Spinal cord (tissue), 10 donors: ENCODE measurements at places on chromosomes 11 and 22.

GRCh38 chr11:18669711-18670110 lies 28.9 kb upstream of the TMEM86A start:
- no peak overlapping the region for H3K27ac ChIP-seq
- no peak for DNase-seq
- H3K4me3 ChIP-seq = no peak overlapping the region
- H3K4me1 ChIP-seq = no peaks in the 10 kb centered on the region
- no peaks in the 10 kb centered on the region for H3K36me3 ChIP-seq

DNA sequence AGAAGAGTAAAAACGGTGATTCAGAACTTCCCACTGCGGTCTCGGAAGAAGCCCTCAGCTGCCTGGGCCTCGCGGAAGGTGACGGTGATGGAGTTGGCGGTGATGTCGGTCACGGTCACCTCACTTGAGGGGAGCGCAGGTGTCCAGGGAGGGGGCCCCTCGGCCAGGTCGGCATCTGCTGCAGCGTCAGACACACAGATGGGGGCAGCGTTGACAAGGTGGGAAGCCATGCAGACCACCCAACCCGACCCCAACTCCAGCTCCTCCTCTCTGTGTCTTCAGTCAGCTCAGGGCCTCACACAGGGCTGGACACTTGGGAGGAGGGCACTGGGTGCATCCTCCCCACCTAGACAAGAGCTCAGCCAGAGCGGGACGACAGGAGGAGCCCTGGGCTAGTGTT lies 18.6 kb downstream of the CBX7 start:
- H3K4me1 ChIP-seq = peaks cover 33% of the 10 kb centered on the region
- peaks cover 35% of the 10 kb centered on the region for H3K36me3 ChIP-seq
- no peaks in the 10 kb centered on the region for H3K27me3 ChIP-seq
- no peak overlapping the region for H3K27ac ChIP-seq
- H3K4me3 ChIP-seq = no peak overlapping the region
- DNase-seq = no peak

DNA sequence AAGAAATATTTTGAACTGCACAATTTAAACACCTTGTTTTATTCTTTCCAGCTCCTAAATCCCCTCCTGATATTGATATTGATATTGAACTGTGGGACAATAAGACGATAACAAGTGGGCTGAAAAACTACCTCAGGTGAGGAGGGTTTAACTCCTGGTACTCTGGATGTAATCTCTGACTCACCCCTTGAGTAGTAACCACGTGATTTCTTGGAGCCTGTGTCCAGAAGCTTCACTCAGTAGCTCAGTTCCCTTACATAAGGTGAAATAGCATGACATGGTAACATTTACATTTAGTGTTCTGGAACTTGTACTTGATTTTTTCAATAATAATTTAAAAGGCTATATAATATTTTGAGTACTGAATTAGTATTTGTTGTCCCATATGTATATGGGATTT lies 168.0 kb downstream of the PGR start:
- no peaks in the 10 kb centered on the region for H3K4me1 ChIP-seq
- H3K27me3 ChIP-seq = no peaks in the 10 kb centered on the region
- H3K36me3 ChIP-seq = no peaks in the 10 kb centered on the region
- no peak for DNase-seq

DNA sequence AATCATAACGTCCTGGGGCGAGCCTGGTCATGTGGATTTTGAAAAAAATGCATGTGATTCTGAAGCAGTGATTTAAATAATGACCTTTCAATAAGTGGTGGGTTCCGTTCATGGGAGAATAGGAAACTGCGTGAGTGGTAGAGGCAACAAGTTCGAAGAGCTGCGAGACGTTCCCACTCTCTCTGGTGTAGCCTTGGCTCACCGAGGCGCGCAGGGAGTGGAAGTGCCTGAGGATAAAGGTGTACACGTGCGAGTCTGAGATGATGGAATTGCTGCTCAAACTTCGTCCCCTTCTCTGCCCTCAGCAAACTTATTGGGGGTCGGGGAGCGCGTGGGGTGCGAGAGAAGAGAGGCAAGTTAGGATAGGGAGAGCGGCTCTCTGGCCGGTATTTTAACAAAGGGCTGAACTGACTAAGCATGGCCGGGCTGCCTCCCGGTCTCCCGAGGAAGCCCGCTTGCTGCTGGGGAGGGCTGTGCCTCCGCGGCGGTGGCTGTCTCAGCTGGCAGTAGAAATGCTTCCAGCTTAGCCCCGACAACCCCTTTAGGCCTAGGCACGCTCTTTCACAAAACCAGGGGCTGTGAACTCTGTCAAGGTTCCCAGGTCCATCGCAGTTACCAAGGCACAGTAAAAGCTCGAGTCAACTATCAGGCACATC lies 875 bp upstream of the STT3A start:
- peaks cover 17% of the 10 kb centered on the region for H3K4me1 ChIP-seq
- no peaks in the 10 kb centered on the region for H3K36me3 ChIP-seq
- no peak for DNase-seq

DNA sequence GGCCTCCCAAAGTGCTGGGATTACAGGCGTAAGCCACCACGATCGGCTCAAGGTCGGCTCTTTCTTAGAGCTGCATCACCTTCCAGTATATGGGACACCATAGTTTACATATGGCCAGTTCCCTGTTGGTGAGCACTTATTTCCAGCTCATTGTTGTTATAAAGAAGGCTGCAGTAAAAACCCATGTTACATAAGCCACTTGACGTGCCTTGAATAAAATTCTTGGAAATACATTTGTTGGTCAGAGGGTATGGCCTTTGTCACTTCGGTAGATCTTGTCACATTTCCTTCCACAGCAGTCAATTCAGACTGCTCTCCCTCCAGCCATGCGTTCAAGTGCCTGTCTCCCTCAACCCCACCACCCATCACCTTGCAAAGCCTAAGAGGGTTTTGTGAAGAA lies 92.9 kb downstream of the PRR5L start:
- no peaks in the 10 kb centered on the region for H3K27me3 ChIP-seq
- H3K27ac ChIP-seq = no peak overlapping the region
- H3K4me3 ChIP-seq = no peak overlapping the region
- peaks cover 8% of the 10 kb centered on the region for H3K4me1 ChIP-seq
- no peaks in the 10 kb centered on the region for H3K36me3 ChIP-seq

DNA sequence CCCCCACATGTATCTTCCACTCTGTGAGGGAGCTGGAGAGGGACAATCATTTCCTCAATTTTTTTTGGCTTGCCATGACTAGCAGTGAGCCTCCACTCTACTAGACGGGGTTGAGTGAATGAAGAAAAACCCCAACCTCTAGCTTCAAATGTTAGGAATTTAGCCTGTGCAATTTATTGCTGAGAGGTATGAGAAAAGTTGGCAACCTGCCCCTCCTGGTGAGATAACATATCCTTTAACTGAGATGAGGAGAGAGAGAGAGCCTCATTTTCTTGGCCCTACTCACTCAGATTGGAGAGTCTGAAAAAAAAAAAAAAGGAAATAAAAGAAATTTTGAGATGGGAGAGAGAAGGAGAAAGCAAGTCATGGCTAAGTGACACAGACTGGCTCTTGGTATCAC lies 218.2 kb upstream of the CARD18 start:
- H3K4me3 ChIP-seq = no peak overlapping the region
- DNase-seq = peak; percentile 15
- H3K4me1 ChIP-seq = no peaks in the 10 kb centered on the region
- no peaks in the 10 kb centered on the region for H3K36me3 ChIP-seq

DNA sequence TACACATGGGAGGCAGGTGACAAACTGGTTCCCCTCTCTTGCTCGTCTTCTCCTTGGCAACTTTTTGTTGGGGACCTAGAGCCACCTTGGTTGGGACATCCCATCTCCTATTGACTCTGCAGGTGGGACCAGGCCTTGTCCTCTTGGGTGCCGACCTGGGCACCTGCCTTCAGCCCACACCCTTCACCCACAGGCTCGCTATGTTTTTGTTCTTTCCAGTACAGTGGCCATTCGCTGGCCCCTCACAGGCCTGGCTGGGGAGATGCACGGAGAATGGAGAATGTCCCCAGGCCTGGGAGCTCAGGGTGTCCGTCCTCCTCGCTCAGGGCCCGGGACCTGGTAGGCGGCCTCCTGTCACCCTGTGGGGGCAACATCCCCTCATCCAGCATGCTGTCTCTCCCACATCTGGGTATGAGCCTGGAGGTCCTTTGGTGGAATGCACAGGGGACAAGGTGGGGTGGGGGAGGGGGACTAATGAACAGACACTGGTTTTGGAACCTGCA lies 14.9 kb upstream of the OMP start:
- H3K27me3 ChIP-seq = no peaks in the 10 kb centered on the region
- H3K27ac ChIP-seq = no peak overlapping the region
- peaks cover 61% of the 10 kb centered on the region for H3K36me3 ChIP-seq
- H3K4me1 ChIP-seq = peaks cover 75% of the 10 kb centered on the region
- H3K4me3 ChIP-seq = no peak overlapping the region

- no peak overlapping the region for H3K4me3 ChIP-seq
- no peaks in the 10 kb centered on the region for H3K27me3 ChIP-seq
- peaks cover 7% of the 10 kb centered on the region for H3K4me1 ChIP-seq
These were observed 46.9 kb upstream of the SESN3 start for GRCh38 chr11:95277868-95278267.

DNA sequence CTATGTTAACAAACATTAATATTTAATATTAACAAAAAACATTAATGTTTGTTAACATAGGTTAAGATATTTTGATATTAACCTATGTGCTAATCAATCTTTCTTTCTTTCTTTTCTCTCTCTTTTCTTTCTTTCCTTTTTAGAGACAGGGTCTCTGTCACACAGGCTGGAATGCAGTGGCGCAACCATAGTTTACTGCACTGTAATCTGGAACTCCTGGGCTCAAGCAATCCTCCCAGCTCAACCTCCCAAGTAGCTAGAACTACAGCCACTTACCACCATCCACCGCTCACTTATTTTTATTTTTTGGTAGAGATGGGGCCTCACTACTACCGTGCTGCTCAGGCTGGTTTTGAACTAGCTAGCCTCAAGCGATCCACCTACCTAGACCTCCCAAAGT lies 13.2 kb downstream of the SIK3 start:
- H3K36me3 ChIP-seq = no peaks in the 10 kb centered on the region
- H3K4me3 ChIP-seq = no peak overlapping the region
- H3K27me3 ChIP-seq = no peaks in the 10 kb centered on the region
- H3K4me1 ChIP-seq = peaks cover 5% of the 10 kb centered on the region
- no peak overlapping the region for H3K27ac ChIP-seq

DNA sequence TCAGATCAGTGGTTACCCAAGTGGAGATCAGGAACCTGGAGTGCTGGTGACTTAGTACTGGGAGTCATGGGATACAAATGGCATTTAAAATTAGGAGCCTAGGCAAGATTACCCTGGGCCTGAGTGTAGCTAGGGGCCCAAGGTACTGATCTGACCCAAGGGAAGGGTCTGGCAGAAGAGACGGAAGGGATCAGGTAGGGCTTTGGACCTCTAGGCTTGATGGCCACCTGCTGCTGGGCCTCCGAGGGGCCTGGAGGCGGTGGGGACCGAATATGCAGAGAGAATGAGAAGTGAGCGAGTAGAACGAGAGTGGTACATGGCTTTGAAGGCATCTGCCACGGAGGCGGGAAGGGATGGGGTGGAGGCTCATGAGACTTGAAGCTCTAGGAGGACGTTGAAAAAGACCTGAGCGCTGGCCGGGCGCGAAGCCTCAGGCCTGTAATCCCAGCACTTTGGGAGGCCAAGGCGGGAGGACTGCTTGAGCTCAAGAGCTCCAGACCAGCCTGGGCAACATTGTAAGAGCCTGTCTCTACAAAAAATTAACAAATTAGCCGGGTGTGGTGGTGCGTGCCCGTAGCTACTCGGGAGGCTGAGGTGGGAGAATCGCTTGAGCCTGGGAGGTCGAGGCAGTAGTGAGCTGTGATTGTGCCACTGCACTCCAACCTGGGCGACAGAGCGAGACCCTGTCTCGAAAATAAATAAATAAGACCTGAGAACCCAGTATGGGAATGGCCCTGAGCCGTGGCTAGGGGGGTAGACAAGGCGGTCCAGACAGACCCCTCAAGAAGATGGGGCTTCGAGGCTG lies 563 bp upstream of the PPIL2 start:
- no peaks in the 10 kb centered on the region for H3K27me3 ChIP-seq
- peaks cover 17% of the 10 kb centered on the region for H3K4me1 ChIP-seq
- H3K4me3 ChIP-seq = peak overlapping the region; percentile 90
- DNase-seq = no peak
- peaks cover 10% of the 10 kb centered on the region for H3K36me3 ChIP-seq

DNA sequence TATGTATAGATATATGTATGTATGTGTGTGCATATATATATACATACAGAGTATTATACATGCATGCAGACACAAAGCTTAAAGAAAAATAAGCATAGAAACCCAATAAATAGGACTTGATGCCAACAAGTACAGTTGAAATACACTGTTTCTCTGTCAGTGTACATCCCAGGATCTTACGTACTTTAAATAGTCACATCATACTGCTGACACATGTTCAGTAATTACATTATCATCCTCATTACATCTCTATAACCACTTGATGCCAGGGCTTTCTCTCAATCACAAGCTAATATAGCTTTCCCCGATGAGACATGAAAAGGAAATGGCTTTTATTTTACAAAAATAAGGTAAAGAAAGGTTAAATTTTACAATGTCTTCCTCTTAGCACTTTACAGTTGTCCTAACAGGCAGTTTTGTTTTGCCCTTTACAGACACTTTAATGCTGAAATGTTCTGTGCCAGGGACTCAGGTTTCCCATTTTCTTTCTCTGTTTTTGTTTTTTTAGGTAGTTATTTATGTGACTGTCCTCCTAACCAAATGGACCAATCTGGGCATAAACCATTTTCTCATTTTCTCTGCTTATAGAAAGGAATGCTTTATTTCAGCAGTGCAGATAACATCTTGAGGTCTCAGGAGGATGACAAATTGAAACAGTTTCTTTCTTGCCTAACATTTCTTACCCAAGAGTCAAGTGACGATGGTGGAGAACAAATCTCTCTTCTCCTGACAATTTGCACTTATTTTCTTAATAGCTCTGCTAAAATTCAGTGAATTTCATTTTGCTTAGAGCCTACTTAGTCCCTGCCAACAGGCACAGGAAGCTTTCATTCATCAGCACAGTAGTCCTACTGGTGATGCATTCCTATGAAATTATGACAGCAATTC lies 350.2 kb downstream of the TTC28 start:
- no peaks in the 10 kb centered on the region for H3K27me3 ChIP-seq
- no peaks in the 10 kb centered on the region for H3K36me3 ChIP-seq
- no peak for DNase-seq
- no peaks in the 10 kb centered on the region for H3K4me1 ChIP-seq
- H3K27ac ChIP-seq = no peak overlapping the region
